ENCODE measurements at places on chromosomes 12 and 14. TPM values are rescaled to one million over a fixed set of nuclear protein-coding genes. Genes with fewer than 3 reads are reported as not detected.

The KRT72 gene
- not detected for polyA plus RNA-seq

The RTL1 gene
- polyA plus RNA-seq, result 69.2 TPM

The GARIN6 gene
- polyA plus RNA-seq, result not detected

DNA sequence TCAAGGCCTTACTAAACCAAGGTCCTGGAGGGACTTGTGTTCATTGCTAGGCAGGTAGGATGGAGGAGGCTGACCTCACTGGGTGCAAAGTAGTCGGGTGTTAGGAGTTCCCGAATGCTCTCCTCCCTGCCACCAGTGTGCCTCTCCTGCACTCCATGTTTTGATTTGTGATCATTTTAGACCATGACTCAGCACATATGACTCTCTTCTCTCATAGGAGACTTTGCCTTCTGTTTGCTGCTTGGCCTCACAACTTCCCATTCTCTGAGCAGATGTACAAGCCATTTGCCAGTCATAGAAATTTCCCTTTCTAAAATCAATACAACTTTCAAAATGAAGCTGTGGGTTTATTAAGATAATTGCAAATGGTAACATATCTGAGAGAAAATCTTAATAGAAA lies 46.6 kb upstream of the LRIG3 start:
- DNase-seq, result no peak

DNA sequence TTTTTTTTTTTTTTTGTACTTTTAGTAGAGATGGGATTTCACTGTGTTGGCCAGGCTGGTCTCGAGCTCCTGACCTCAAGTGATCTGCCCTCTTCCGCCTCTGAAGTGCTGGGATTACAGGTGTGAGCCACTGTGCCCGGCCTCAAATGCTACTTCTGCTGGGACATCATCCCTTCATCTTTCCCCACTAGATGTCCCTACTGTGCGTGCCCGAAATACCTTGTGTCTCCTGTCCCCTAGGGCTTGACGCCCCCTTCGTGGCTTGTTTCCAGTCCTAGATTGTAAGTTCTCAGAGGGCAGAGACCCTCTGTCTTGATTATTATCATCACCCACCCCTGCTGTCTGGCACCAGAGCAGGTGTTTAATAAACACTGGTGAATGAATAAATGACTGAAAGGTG lies 14.9 kb downstream of the CCDC63 start:
- DNase-seq, result no peak

DNA sequence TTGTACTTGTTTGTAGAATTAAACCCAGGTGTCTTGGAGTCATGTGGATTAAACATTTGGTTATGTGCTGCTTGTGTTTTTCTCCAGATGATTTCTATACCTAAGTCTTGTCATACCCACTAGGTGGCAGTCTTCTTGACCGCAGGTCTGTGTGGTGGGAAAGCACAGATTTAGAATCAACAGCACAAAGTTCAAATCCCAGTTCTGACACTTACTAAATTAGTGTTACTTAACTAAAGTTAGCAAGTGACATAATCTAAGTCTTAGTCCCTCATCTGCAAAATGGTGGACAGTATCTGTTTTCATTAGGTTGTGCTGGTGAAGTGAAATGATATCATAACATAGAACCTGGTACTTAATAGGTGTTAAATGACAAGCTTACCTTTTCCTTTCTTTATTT lies 151.0 kb upstream of the ARHGAP5 start:
- DNase-seq, result no peak

DNA sequence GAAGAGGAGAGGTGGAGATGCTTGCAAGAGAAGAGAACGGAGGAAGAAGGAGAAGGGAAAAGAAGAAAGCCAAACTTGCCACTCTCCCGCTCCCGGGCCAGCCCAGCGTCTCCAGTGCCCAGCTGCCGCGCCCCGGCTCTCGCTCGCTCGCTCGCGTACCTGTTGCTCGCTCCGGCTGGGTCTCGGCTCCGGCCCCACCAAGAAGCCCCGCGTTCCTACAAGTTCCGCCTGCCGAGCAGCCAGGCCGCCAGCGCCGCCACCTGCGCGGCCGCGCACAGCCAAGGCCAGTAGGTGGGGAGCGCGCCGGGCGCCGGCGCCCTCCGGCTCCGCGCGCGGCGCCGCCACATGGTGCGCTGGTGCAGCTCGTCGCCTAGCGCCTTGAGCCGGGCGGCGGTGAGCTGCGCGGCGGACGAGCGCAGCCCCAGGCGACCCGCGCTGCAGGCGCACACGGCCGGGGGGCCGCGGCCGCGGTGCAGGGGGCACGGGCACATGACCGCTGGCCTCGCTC lies 370 bp downstream of the HRK start:
- DNase-seq, result no peak

- no peak for DNase-seq
These were observed 211.5 kb upstream of the CRY1 start for GRCh38 chr12:107304588-107305532.

DNA sequence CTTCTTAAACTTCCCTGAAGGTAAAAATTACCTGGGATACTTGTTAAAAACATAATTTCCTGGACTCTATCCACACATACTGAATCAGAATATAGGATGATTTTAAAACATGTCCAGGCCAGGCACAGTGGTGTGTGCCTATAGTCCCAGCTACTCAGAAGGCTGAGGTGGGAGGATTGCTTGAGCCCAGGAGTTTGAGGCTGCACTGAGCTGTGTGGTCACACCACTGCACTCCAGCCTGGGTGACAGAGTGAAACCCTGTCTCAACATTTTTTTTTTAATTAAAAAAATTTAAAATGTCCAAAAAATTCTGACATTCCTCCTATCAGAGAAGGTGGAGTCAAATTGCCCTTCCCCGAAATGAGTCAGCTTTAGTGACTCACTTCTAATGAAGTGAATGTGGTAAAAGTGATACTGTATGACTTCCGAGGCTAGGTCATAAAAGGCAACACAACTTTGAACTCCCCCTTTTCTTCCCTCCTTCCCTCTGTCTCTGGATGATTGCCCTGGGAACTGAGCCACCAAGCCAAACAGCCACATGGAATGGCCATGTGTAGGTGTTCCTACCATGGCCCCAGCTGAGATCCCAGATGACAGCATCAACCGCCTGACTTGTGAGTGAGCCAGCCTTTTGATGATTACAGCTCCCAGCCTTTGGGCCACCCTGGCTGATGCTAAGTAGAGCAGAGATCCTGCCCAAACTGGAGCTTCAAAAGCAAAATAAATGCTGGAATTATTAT lies 36.3 kb downstream of the LIMA1 start:
- DNase-seq, result no peak

- DNase-seq, result no peak
These were observed 243.0 kb upstream of the TMTC1 start for GRCh38 chr12:30026621-30027234.

- DNase-seq, result no peak
These were observed 123.8 kb upstream of the RTL1 start for GRCh38 chr14:101027291-101027690.

- DNase-seq, result no peak
These were observed 1.5 kb upstream of the PRPF40B start for GRCh38 chr12:49621651-49622500.

GRCh38 chr14:105854600-105855245 lies 328.3 kb downstream of the TMEM121 start:
- no peak for DNase-seq

- DNase-seq, result no peak
These were observed 18.9 kb upstream of the DIO3 start for GRCh38 chr14:101542391-101542790.
